Vagina (tissue), 2 donors: ENCODE measurements at places on chromosomes 5 and 9.

DNA sequence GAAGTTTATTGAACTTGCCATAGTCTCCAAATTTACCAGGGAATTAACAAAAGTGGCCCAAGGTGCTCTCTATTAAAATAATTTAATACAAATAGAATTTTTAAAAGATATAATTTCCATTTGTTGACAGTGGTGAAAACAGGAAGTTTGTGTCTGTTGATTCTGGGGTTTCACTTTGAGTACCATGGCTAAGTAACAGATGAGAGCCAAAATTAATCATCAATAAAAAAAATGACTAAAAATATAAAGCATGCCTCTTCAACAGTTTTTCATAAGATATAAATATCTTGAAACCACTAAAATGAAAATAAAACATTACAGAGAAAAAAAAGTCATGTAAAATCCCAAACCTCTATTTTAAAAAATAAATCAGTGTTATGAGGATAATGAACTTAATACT lies 49.8 kb downstream of the SGCD start:
- no peak for DNase-seq

- no peak for DNase-seq
These were observed 702.9 kb upstream of the GRAMD2B start for GRCh38 chr5:125720348-125720685.

- no peak for DNase-seq
These were observed 19.9 kb downstream of the IDNK start for GRCh38 chr9:83642793-83643192.

- no peak for DNase-seq
These were observed 11.3 kb upstream of the LOX start for GRCh38 chr5:122089096-122090013.

- no peak for DNase-seq
These were observed 238.8 kb downstream of the DMAC1 start for GRCh38 chr9:7560669-7561305.
